ENCODE measurements at places on chromosomes 12 and 14. TPM values are rescaled to one million over a fixed set of nuclear protein-coding genes. Genes with fewer than 3 reads are reported as not detected.

The IL26 gene
- not detected for polyA plus RNA-seq

The SSTR1 gene
- polyA plus RNA-seq: not detected

The OGFOD2 gene
- polyA plus RNA-seq: 99.3 TPM

The MUCL1 gene
- polyA plus RNA-seq: not detected

The SMCO2 gene
- not detected for polyA plus RNA-seq

The OSGEP gene
- polyA plus RNA-seq: 156 TPM

The DLK1 gene
- polyA plus RNA-seq: not detected

DNA sequence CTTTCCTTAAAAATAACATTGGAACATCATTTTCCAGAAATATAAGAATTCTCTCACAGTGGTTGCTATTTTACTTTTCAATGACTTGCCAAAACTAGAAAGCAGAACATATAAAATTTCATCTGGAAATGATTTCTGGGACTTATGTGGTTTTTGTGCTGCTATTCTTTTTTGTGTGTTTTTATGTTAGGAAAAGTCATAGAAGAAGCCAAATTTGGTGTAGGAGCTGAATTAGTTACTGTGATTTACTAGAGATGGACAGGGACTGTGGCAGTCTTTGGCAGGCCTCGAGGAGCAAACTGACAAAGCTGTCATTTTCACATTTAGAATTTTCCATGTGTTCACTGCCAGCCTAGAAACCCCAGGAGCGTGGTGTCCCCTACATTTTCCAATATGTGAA lies 38.3 kb upstream of the LDHB start:
- no peak for DNase-seq

GRCh38 chr12:19885093-19885812 lies 446.0 kb downstream of the AEBP2 start:
- DNase-seq: no peak

DNA sequence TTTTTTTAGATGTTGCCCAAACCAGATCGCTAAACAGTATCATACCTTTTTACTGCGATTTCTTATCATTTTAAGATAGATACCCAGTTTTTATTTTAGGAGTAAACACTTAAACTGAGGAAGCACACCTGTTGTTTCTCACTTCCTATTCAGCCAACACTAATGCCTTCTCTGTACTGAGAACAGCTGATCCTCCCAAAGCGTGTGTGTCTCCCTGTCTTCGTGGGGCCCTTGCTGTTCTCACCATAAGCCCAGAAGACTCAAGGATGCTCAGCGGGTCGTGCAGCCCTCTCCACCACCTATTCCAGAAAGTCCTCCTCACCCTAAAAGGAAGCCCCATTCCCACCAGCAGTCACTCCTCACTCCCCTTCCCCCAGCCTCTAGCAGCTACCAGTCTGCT lies 14.8 kb downstream of the PPP2R5C start:
- DNase-seq: peak; percentile 55

GRCh38 chr14:31677630-31678029 lies 116.4 kb downstream of the NUBPL start:
- no peak for DNase-seq

GRCh38 chr12:87310126-87310525 lies 719.1 kb downstream of the C12orf50 start:
- peak; percentile 5 for DNase-seq

Data from B cell (primary cell).